ENCODE measurements at places on chromosomes 7 and 10.

- DNase-seq = peak; percentile 13
These were observed 8.0 kb downstream of the RSU1 start for GRCh38 chr10:16809074-16809718.

DNA sequence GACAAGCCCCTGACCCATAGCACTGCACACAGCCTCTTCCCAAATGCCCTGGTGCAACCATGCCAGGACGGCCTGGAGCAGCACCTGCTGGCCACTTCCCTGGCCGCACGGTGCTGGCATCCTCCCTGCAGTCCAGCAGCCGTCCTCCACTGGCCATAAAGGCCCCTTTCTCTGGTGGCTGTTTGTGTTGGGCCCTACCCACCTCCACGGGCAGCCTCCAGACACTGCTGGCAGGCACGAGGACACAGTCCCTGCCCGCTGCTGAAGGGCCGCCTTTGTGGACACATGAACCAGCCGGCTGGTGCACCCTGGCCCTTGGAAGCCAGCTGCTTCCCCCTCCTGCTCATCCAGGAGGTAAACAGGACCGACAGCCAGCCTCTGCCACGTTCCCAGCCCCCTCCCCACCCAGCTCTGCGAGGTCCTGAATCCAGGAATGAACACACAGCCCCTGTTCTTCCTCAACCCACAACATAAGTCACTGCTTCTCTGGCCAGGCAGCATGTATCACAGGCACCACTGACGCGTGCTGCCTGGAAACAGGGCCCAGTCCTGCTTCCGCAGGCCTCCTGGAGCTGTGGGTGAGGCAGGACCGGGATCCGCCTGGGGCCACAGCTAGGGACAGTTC is 43.8 kb downstream of the SPOCK2 start:
- peak; percentile 69 for DNase-seq

GRCh38 chr7:143960813-143961610 is 6.4 kb downstream of the OR2F1 start:
- no peak for DNase-seq

GRCh38 chr10:103951942-103952341 is 15.0 kb upstream of the SLK start:
- no peak for DNase-seq

DNA sequence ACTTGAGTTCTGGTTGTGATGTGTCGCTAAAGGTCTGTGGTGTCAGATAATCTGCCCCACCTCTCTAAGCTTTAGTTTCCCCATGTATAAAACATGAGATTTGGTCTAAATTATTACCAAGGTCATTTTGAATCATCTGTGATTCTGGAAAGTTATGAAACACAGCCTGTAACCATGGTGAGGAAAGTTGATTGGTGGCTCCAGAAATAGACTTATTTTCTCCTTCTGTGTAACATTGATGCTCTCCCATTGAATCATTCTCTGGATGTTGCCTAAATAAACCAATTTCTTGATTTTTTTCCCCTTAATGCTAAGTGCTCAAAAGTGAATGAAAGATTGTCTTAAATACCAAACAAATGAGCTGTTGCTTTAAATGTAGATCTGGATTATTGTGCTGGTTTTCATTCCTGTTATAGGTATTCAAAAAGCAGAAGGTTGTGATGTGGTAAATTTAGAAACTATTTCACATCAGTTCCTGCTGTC is 30.0 kb upstream of the PCGF5 start:
- DNase-seq = no peak

GRCh38 chr10:114697061-114697598 is 39.1 kb upstream of the ABLIM1 start:
- no peak for DNase-seq

Measured in C1 segment of cervical spinal cord (tissue), 14 donors.